ENCODE measurements at places on chromosomes 5 and 9.

GRCh38 chr5:112878760-112879159 is 17.7 kb downstream of the SRP19 start:
- no peak for DNase-seq

DNA sequence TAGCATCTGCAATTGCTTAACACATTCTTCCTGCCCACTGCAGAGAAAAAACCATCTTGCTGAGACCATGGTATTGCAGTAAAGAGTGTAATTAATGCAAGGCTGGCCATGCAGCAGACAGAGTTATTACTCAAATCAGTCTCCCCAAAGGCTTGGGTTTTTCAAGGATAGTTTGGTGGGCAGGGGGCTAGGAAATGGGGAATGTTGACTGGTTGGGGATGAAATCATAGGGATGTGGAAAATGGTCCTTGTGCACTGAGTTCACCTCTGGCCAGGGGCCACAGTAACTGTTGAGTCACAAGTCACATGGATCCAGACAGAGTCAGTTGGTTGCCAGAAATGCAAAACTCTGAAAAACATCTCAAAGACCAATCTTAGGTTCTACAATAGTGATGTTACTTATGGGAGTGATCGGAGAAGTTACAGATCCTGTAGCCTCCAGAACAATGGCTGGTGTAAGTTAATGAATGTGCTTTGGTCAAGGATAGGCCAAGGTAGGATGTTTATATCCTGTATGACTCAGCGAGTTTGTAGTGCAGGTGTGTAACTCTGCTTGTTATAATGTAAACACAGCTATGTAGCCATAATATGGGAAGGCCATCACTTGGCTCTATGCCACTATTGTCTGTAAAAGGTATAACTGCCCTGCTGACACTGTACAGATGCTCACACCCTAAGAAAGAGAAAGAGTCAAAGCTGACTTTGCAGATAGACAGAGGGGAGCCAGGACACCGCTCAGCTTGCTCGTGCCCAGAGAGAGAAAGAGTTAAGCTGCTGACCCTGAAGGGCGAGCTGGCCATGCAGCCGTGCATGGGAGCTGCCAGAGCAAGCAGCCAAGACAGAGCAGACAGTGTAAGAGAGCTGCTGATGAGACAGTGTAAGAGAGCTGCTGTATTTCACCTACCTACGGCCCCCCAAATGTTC is 27.2 kb downstream of the C9orf152 start:
- no peak for DNase-seq

DNA sequence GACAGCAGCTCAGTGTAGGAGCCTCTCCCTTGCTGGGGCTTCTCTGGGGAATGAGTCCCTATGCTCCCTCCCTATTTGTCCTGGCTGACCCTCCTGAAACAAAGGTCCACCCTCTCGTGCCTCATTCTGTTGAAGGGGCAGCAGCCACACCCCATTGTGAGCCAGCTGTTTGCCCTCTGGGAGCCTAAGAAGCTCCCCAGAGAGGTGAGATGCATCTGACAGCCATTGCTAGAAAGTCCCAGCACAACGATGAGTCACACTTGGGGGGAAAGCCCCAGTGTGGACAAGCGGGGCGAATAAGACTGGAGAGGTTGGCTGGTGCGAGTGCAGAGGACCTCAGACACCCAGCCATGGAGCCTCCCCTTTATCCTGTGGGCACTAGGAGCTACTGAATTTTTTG is 101.4 kb downstream of the PPARGC1B start:
- no peak for DNase-seq

GRCh38 chr5:31390256-31390655 is 141.6 kb downstream of the DROSHA start:
- DNase-seq, result no peak

- DNase-seq, result no peak
Measured at GRCh38 chr5:96177303-96177869, 215.7 kb upstream of the ELL2 start.

DNA sequence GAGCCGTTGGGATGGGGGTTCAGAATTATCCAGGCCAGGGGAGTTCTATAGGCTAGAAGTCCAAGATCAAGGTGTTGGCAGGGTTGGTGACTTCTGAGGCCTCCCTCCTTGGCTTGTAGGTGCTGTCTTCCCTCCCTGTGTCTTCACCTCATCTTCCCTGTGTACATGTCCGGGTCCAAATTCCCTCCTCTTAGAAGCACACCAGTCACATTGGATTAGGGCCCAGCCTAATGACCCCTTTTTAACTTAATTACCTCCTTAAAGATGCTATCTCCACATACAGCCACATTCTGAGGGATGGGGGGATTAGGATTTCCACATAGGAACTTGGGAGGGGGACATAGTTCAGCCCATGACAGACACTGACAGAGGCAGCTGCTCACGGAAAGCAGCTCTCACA is 12.1 kb downstream of the LRSAM1 start:
- no peak for DNase-seq

- DNase-seq, result no peak
Measured at GRCh38 chr9:135909371-135909770, 2.0 kb upstream of the CAMSAP1 start.

GRCh38 chr9:123599781-123600180 is 243.8 kb downstream of the CRB2 start:
- no peak for DNase-seq

DNA sequence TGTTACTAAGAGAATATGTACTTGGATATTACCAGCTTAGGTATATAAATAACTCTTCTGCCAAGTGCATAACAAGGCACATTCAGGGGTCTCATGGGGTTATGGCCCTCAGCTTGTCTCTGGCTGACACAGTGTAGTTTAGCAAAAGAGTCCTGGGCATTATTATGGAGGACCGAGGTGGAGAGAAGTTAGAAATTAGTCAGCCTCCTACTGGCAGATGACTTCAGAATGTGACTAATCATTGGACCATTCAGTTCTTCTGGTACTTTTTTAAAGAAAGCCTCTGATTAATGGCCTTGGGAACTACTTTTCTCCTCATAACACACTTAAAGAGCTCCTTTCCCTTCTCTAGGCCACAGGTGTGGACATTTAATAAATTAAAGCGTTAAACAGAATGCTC is 178.9 kb downstream of the SH3GL2 start:
- no peak for DNase-seq

DNA sequence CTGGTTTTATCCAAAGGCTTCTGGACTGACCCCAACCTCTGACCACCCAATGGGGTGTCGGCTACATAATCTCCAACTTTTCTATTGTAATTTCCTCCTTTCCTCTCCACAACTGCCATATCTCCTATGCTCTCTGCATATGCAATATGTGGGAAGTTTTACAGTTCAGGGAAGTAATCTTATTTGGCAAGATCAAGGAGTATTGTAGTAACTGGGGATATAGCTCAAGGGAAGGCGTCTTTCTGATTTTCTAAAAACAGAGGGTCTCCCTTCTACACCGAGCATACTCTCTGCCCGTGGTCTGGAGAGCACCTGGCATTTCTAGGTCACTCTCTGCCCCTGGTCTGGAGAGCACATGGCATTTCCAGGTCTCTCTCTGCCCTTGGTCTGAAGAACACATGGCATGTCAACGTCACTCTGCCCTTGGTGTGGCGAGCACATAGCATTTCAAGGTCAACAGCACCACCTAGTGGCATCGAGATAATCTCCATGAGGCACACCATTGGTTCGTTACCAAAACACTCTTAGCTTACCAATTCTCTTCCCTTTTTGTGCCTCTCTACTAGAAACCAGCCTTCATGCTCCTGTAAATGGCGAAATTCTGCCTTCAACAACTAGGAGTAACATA is 616.4 kb upstream of the NUDT12 start:
- DNase-seq, result no peak

- no peak for DNase-seq
Measured at GRCh38 chr9:33799928-33800704, 4.8 kb downstream of the PRSS3 start.

DNA sequence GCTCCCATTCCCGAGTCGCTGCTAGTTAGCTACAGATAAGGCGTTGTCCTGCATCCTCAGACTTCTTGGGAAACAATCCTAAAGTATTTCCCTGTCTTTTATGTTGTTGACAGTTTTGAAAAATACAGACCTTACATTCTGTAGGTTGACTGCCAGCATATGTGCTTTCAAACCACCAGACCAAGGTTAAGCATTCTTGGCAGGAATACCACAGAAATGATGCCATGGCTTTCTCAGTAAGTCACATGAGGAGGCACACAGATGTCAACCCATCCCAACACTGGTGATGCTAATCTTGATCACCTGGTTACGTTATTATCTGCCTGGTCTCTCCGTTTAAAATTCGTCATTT is 871 bp downstream of the GLE1 start:
- DNase-seq, result no peak

- no peak for DNase-seq
Measured at GRCh38 chr5:178377583-178378270, 145.1 kb upstream of the PHYKPL start.

- no peak for DNase-seq
Measured at GRCh38 chr5:151757233-151758140, 944 bp downstream of the ATOX1 start.

DNA sequence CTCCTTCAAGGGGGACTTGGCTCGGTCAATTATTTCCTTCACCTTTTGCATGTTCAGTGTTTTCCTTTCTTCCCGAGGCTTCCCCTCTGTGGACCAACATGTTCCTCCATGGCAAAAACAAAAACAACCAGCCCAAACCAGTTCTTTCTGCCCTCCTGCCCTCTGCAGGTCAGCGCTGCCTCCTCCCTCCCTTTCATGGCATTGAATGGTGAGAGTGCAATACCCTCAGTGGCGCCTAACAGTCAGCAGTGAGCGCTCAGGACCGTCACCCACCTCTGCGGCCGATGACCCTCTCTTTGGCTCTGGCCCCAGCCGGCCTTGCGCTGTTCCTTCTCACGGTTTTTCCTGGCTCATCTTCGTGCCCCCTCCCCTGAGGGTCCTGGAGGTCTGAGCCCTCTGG is 34.4 kb upstream of the GNE start:
- no peak for DNase-seq

DNA sequence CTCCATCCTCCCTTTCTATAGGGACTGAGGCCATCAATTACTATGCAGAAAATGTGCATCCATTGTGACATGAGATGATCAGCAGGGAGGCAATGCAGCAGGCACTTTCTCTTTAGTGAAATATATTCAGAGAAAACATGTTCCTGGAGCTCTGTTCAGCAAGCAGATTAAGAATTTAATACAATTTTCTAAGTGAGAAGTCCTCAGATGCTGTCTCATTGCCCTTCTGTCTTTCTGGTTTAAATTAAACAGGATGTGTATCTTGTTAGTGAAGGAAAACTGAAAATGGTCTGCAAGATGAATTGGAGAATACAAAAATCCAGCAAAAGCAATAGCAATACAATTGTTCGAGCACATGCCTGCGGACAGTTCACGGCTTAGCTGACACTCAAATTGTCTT is 445.8 kb upstream of the RIOK2 start:
- DNase-seq, result no peak

- DNase-seq, result no peak
Measured at GRCh38 chr9:22808876-22809275, 362.3 kb downstream of the DMRTA1 start.

DNA sequence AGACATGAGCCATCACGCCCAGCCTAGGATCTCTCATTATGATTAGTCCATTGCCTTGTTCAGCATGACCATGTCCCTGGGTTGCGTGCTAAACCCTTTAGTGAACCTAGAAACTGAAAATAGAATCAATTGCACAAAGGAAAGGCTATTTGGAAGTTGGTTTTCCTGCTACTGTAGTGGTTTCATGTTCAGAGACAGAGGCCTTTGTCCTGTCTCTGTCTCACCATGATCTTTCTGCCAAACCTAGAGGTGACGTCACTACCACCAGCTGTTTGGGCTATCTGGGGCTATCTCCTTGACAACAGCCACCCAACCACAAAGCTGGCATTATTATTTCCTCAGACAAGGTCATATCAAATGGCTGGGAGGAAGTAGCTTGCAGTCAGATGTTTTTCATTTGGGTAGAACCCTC is 4.0 kb upstream of the CDK5RAP2 start:
- DNase-seq, result no peak

GRCh38 chr5:95777441-95777840 is 45.1 kb downstream of the GLRX start:
- DNase-seq, result no peak

DNA sequence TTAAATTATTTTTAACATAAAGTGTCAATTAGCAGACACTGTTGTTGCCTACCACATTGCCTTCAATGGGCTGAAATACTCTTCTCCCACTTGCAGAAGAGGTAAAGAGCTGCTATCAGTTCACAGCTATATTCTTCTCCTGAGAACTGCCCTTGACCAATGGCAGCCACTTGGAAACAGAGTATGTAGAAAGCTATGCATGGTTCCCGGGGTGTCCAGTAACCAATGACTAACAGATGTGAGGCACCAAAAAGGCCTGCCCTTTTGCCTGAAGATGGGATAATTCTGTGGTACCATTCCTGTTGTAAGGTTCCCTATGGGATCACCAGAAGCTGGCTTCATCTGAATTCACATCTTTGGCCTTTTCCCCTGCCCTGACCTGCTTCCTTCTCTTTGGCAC is 181.4 kb upstream of the MAP3K1 start:
- no peak for DNase-seq

DNA sequence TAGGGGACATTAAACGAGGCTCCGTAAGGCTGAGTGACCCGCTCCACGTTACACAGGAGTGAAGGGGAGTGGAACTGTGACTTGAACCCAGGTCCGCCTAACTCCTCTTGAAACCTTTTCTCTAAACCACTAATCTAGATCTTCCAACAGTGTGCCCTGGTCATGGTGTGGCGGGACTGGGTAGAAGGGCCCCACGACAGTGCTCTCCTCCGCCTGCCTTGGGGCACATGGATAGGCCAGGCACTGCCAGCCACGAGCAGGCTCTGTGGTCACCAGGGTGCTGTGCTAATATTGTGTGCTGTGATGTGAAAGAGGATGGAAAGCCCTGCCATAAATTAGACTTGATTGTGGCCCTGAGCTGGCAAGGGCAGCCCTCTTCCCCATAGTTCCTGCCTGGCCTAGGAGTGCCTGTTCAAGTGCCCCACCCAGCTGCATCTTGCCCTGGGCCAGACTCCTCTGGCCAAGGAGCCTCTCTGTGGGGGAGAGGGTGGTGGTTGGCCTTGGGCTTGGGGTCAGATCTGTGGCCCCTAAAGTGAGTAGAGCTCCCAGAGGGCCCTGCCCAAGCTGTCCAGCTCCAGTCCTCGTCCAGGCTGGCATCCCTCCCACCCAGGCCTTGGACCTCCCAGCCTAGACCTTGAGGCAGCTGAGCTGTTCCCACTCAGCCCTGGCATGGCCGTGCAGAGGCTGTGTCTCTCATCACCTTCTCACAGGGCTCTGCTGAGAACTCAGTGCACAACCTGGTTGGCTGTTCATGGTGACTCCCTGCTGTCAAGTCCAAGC is 67.8 kb upstream of the TBC1D2 start:
- no peak for DNase-seq

Data from effector CD8-positive, alpha-beta T cell (primary cell).